ENCODE measurements at places on chromosomes 12 and 14.

- DNase-seq = no peak
Observed at GRCh38 chr14:40682131-40682913, 924.4 kb upstream of the LRFN5 start.

- DNase-seq = no peak
Observed at GRCh38 chr12:120093592-120094355, 22.8 kb downstream of the RAB35 start.

GRCh38 chr14:101123618-101124510 lies 220.3 kb upstream of the RTL1 start:
- DNase-seq = no peak

DNA sequence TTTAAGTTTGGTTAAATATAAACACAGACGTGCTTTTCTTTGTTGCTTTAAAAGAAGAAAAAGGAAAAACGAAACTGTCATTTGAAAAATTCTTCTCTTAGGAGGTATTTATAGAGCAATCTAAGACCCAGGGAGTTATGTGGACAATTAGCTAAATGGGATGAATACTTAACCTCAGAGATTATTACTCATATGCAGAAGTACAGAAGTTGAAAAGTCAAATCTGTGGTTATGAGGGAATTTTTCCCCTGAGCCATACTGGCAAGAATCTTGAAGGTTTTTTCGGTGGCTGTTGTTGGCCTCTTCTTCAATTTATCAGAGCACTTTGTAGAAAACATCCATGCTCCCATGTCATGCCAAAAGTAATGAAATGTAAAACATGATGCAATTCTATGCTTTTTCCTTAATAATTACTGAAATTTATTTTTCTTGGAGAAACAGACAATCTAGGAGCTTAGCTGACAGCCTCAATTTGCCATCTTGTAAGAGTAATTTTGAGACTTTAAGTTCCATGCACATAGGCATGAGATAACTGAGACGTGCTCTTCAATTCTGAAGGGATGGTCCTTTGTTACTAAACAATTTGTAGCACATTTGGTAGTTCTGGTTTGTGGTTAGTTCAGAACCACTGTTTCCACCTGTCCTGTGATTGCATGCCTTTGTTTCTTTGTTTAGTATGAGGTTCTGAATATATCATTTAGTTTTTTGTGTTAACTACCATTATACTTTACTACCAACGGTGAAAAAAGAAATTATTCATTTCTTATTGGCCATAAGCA lies 126.6 kb downstream of the BCAT1 start:
- no peak for DNase-seq

GRCh38 chr12:108751821-108752220 lies 20.5 kb upstream of the CORO1C start:
- no peak for DNase-seq

GRCh38 chr14:39739796-39740195 lies 307.6 kb upstream of the FBXO33 start:
- peak; percentile 7 for DNase-seq

- DNase-seq = no peak
Observed at GRCh38 chr14:28300356-28300755, 466.2 kb upstream of the FOXG1 start.

DNA sequence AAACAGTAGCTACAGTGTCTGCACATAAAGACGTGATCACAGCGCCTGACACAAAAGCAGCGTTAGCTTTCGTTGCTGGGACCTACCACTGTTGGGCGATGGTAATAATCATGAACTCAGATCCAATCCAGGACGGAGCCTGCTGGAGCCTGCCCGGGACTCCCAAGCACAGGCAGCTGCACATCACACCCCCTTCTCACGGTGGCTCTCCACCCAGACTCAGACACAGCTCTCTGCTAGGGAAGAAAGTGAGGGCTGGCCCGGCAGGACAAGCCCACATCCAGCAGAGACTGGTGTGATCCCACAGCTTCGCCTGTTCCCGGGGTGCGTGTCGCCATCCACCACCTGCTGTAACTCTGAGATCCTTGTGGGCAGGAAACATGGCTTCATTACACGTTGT lies 49.9 kb upstream of the FOXN3 start:
- DNase-seq = no peak

DNA sequence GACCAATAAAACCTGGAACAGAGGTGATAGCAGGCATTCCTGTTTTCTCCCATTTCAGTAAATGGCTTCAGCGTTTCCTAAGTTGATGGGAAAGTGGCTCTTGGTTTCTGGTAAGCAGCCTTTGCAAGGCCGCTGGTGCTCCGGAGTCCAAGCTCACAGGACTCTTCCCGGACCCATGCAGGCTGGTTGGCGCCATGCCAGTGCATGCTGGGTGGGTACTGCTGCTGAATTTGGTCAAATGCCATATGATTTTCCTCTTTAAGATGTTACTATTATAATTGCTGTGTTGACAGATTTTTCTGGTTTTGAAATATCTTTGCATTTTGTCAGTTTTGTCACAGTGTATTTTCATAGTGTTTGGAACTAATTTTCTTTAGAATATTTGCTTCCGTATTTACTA lies 27.7 kb downstream of the PPP2R5C start:
- no peak for DNase-seq

- DNase-seq = no peak
Observed at GRCh38 chr12:10069976-10070375, 28.8 kb downstream of the CLEC1A start.

GRCh38 chr12:104219908-104220404 lies 4.4 kb downstream of the TXNRD1 start:
- no peak for DNase-seq

- DNase-seq = no peak
Observed at GRCh38 chr12:27972721-27973120, at the start of gene PTHLH. Gene PTHLH, minus strand, starts transcription at chr12:27972733. Its CDS starts 3,239 bp downstream, at chr12:27969494.

Data from hippocampal formation (tissue), 2 donors.